ENCODE measurements at places on chromosomes 12 and 14. TPM values are rescaled to one million over a fixed set of nuclear protein-coding genes. Genes with fewer than 3 reads are reported as not detected.

GRCh38 chr14:89813617-89814031, 140.9 kb downstream of the EFCAB11 start:
- DNase-seq = no peak
- no peaks in the 10 kb centered on the region for H3K4me1 ChIP-seq
- no peak overlapping the region for H3K27ac ChIP-seq

- no peak for DNase-seq
- no peaks in the 10 kb centered on the region for H3K4me1 ChIP-seq
- no peaks in the 10 kb centered on the region for H3K36me3 ChIP-seq
- no peak overlapping the region for H3K4me3 ChIP-seq
- H3K27me3 ChIP-seq = no peaks in the 10 kb centered on the region
- no peak overlapping the region for H3K27ac ChIP-seq
Observed at GRCh38 chr12:30447061-30447750, 248.5 kb downstream of the IPO8 start.

GRCh38 chr12:93786656-93787397, 109.7 kb downstream of the CRADD start:
- no peak overlapping the region for H3K27ac ChIP-seq
- no peaks in the 10 kb centered on the region for H3K36me3 ChIP-seq
- H3K4me1 ChIP-seq = peaks cover 22% of the 10 kb centered on the region
- H3K4me3 ChIP-seq = no peak overlapping the region
- no peaks in the 10 kb centered on the region for H3K27me3 ChIP-seq

GRCh38 chr14:35242599-35243311, 49.4 kb upstream of the PSMA6 start:
- no peak overlapping the region for H3K27ac ChIP-seq
- no peaks in the 10 kb centered on the region for H3K36me3 ChIP-seq
- no peaks in the 10 kb centered on the region for H3K27me3 ChIP-seq

DNA sequence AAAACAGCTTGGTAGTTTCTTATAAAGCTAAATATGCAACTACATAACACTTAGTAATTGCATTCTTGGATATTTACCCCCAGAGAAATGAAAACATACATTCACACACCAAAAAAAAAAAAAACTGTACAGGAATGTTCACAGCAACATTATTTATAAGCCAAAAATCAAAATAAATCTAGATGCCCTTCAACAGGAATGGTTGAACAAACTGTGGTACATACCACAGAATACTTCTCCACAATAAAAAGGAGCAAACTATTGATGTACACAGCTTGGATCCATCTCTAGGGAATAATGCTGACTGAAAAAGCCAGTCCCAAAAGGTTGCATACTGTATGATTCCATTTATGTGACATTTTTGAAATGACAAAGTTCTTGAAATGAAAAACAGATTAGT, 62.1 kb upstream of the SLC38A4 start:
- H3K36me3 ChIP-seq = no peaks in the 10 kb centered on the region
- H3K4me3 ChIP-seq = no peak overlapping the region
- DNase-seq = no peak
- no peaks in the 10 kb centered on the region for H3K27me3 ChIP-seq
- no peak overlapping the region for H3K27ac ChIP-seq

DNA sequence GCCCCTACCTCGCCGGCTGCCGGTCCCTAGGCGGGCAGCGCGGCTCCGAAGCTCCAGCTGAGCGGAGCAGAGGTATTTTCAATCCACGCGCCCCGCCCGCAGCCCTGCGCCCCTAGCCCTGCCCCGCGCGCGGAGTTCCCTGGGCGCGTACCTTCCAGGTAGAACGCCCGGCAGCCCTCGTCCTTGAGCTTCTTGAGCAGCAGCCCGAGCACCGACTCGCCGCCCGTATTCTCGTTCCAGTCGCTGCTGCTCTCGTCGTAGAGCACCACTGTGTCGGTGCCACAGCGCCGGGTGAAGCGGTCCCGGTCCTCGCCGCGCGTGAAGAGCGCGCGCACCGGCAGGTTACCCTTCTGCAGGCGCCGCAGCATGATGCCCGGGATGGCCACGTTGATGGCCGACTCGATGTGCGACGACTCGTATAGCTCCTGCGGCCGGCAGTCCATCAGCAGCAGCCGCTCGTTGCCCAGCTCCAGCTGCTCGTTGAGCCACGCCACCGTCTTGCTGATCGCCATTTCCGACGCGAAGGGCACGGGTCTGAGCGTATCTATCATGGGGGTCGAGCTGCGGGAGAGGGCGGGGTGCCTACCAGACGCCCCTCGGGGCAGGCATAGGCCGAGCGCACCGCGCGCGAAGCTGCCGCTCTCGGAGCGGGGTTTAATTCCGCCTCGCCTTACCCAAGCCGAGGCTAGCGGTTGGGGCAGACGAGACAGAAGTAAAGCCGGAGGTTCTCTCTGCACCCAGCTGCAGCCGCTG, 636 bp downstream of the DUSP6 start:
- peaks cover 38% of the 10 kb centered on the region for H3K4me1 ChIP-seq
- peaks cover 33% of the 10 kb centered on the region for H3K36me3 ChIP-seq
- peak overlapping the region; percentile 99 for H3K27ac ChIP-seq
- peak; percentile 79 for DNase-seq
- peak overlapping the region; percentile 72 for H3K4me3 ChIP-seq

- H3K4me3 ChIP-seq = peak overlapping the region; percentile 67
- H3K27ac ChIP-seq = no peak overlapping the region
- peaks cover 34% of the 10 kb centered on the region for H3K4me1 ChIP-seq
- H3K36me3 ChIP-seq = no peaks in the 10 kb centered on the region
- H3K27me3 ChIP-seq = peaks cover 10% of the 10 kb centered on the region
Observed at GRCh38 chr14:24338843-24339242, 948 bp downstream of the RIPK3 start.

DNA sequence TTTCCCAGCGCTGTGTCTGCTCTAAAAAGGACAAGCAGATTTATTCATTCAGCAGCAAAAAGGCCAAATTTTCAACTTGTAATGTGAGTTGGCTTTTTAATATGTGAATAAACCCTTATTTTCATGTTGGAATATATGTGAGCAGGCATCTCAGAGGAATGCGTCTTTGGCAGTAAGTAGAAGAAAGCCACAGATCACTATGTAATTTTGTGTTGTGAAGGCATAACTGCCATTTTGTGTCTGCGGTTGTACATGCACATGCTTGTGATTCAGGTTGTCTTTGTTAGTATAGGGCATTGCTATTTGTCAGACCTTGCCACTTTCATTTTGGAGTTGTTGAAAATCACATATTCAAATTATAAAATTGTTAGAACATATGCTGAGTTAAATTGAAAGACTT, 398.8 kb upstream of the RGS6 start:
- no peaks in the 10 kb centered on the region for H3K27me3 ChIP-seq
- H3K4me1 ChIP-seq = peaks cover 4% of the 10 kb centered on the region
- H3K36me3 ChIP-seq = no peaks in the 10 kb centered on the region
- no peak overlapping the region for H3K4me3 ChIP-seq
- DNase-seq = no peak

DNA sequence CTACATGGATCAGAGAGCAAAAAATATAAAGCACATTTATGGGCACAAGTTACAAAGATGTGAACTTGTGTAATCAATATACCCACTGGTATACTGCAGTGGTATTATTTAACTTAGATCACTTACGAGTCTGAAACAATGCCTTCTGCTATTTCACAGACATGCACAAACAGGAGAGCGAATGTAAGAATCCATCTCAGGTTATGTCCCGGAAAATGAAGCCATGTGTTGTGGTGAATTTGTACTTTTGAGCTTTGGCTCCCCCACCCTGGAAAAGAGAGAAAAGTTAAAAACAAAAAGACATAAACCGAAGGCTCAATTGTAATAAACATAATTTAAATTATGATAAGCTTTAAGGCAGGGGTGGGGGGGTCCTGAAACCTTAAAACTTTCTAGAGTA, 7.6 kb downstream of the ABCC9 start:
- peaks cover 4% of the 10 kb centered on the region for H3K36me3 ChIP-seq
- H3K4me3 ChIP-seq = no peak overlapping the region

DNA sequence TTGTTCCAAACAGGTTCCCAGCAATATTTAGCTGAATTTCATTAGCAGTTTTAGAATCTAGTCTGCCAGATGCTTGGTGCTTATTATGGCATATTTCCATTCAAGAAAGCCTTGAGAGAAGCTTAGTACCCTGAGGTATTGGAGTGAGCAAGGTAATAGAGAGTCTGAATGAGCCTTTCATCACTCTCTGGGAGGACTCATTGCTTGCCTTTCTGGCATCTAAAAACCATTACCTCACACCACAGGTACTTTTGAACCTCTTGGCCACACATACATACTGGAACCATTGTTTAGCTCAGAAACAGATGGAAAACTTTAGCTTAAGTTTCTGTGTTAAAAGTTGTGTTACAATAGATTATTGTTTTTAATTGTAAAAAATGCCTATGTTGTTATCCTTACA, 27.4 kb upstream of the KCNH3 start:
- no peaks in the 10 kb centered on the region for H3K4me1 ChIP-seq
- no peaks in the 10 kb centered on the region for H3K36me3 ChIP-seq
- no peak for DNase-seq
- no peak overlapping the region for H3K27ac ChIP-seq

GRCh38 chr14:90381999-90382451, 14.8 kb upstream of the CALM1 start:
- H3K36me3 ChIP-seq = no peaks in the 10 kb centered on the region
- H3K27ac ChIP-seq = peak overlapping the region; percentile 100
- peak overlapping the region; percentile 64 for H3K4me3 ChIP-seq
- H3K27me3 ChIP-seq = no peaks in the 10 kb centered on the region

GRCh38 chr14:52873065-52873464, 77.8 kb downstream of the FERMT2 start:
- no peaks in the 10 kb centered on the region for H3K27me3 ChIP-seq
- H3K27ac ChIP-seq = no peak overlapping the region
- no peak for DNase-seq
- H3K36me3 ChIP-seq = peaks cover 88% of the 10 kb centered on the region

- DNase-seq = no peak
- no peaks in the 10 kb centered on the region for H3K4me1 ChIP-seq
- no peaks in the 10 kb centered on the region for H3K27me3 ChIP-seq
- H3K27ac ChIP-seq = no peak overlapping the region
Observed at GRCh38 chr12:131775392-131776236, 52.6 kb upstream of the MMP17 start.

GRCh38 chr12:103518899-103519298, 23.1 kb upstream of the C12orf42 start:
- DNase-seq = no peak
- no peaks in the 10 kb centered on the region for H3K27me3 ChIP-seq
- H3K4me3 ChIP-seq = no peak overlapping the region

DNA sequence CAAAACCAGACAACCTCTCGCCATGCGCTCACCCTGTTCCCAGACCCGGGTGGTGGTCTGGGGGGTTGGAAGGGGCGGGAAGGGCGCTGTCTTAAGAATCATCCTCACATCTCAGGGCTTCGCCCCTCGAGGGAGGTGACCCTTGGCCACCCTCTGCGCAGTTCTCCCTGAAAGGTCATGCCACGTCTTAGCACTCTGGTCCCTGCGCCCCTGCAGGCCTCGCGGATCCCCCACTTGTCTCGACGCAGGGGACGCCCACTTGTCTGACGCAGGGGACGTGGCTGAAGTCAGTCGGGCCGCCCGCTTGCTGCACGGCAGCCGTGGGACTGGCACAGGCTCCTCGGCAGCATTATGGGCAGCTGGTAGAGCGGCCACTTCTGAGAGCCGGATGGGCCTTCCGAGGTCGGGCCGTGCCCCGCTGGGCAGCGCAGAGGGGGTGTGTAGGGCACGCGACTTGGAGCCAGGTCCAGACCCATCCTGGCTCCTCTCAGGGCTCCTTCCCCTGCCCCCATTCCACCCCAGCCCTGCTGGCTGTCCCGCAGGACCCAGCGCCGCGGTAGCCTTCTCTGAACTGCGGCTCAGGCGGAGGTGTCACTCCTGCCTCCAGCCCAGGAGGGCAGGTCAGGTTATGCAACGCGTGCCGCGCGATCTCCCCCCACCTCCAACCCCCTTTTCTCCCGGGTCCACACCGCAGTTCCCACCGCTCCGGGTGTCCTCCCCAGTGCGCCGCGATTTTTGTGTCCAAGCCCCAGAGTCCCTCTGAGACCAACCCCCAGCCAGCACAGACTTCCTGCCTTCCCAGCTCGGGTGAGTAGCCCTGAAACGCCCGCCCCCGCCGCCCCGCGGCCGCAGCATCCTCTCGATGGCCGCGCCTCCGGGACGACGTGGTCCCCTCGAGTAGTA, 40.9 kb upstream of the CAPRIN2 start:
- H3K4me1 ChIP-seq = peaks cover 4% of the 10 kb centered on the region
- peak overlapping the region; percentile 24 for H3K27ac ChIP-seq
- H3K36me3 ChIP-seq = no peaks in the 10 kb centered on the region
- H3K4me3 ChIP-seq = peak overlapping the region; percentile 57

- no peak overlapping the region for H3K4me3 ChIP-seq
- no peaks in the 10 kb centered on the region for H3K27me3 ChIP-seq
- H3K36me3 ChIP-seq = no peaks in the 10 kb centered on the region
- DNase-seq = no peak
Observed at GRCh38 chr14:90506748-90507147, 109.9 kb downstream of the CALM1 start.

DNA sequence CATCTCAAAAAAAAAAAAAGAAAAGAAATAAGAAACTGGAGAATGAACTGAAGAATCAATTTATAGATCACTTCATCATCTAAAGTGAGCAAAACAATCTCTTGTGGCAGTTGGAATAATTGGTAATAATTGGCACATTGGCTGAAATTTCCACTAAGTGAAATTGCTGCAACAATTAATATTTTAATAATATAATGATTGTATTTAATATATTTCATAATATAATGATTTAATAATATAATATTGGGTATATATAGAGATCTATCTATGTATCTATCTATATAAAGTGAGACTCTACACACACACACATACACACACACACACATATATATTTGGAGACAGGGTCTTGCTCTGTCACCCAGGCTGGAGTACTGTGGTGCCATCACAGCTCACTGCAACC, 81.2 kb upstream of the PRICKLE1 start:
- H3K4me3 ChIP-seq = no peak overlapping the region
- no peaks in the 10 kb centered on the region for H3K4me1 ChIP-seq
- H3K27ac ChIP-seq = no peak overlapping the region

- H3K27me3 ChIP-seq = no peaks in the 10 kb centered on the region
- DNase-seq = no peak
- H3K27ac ChIP-seq = no peak overlapping the region
- H3K36me3 ChIP-seq = no peaks in the 10 kb centered on the region
- H3K4me3 ChIP-seq = no peak overlapping the region
Observed at GRCh38 chr12:50542448-50542847, 37.7 kb downstream of the DIP2B start.

GRCh38 chr12:92529944-92530343, 172.8 kb upstream of the PLEKHG7 start:
- H3K27ac ChIP-seq = no peak overlapping the region
- H3K36me3 ChIP-seq = no peaks in the 10 kb centered on the region
- H3K27me3 ChIP-seq = no peaks in the 10 kb centered on the region
- no peaks in the 10 kb centered on the region for H3K4me1 ChIP-seq

EXOC5 gene
- 66.3 TPM for total RNA-seq

ARHGAP9 gene
- total RNA-seq = 37.7 TPM

ANKRD52 gene
- 28.0 TPM for total RNA-seq

CISTR gene
- not detected for total RNA-seq

CFL2 gene
- total RNA-seq = 56.5 TPM

SLC7A8 gene
- 49.8 TPM for total RNA-seq

ERC1 gene
- 54.3 TPM for total RNA-seq

B4GALNT1 gene
- 0.93 TPM for total RNA-seq

TAS2R13 gene
- total RNA-seq = 1.3 TPM

TMCC3 gene
- total RNA-seq = 11.3 TPM

OTOGL gene
- 0.09 TPM for total RNA-seq

SPIC gene
- total RNA-seq = not detected

A2ML1 gene
- not detected for total RNA-seq

MYBPC1 gene
- total RNA-seq = not detected

SYNE3 gene
- total RNA-seq = 19.3 TPM

SAMD4A gene
- 39.1 TPM for total RNA-seq

SLC15A4 gene
- 31.3 TPM for total RNA-seq

ANHX gene
- not detected for total RNA-seq

TDRD9 gene
- 6.2 TPM for total RNA-seq

Measured in upper lobe of right lung (tissue), 1 donor.